ENCODE measurements at places on chromosomes 2 and 18. TPM values are rescaled to one million over a fixed set of nuclear protein-coding genes. Genes with fewer than 3 reads are reported as not detected.

Gene GTF2A1L
- not detected for total RNA-seq

Gene BCL2
- 0.49 TPM for total RNA-seq

Gene EPG5
- total RNA-seq, result 10.2 TPM

Gene CREG2
- 0.65 TPM for total RNA-seq

Gene WDR43
- total RNA-seq, result 110 TPM

Gene KIAA2012
- total RNA-seq, result not detected

Gene ZNF396
- total RNA-seq, result 0.65 TPM

Gene INHA
- not detected for total RNA-seq

Gene TET3
- total RNA-seq, result 2.6 TPM

Gene IL1R2
- total RNA-seq, result not detected

Gene ZDBF2
- 5.8 TPM for total RNA-seq

Gene ZNF24
- total RNA-seq, result 42.2 TPM

Gene POTEF
- total RNA-seq, result 0.25 TPM

Gene MYL12B
- total RNA-seq, result 924 TPM

Gene SERPINB11
- total RNA-seq, result not detected

Gene COLEC12
- 61.7 TPM for total RNA-seq

Gene CTAGE1
- not detected for total RNA-seq

Gene TMEM200C
- total RNA-seq, result not detected

Gene MAPK4
- total RNA-seq, result not detected

Gene DHX57
- total RNA-seq, result 26.4 TPM

Gene FAM124B
- total RNA-seq, result 64.1 TPM

Gene SPR
- total RNA-seq, result 32.9 TPM

Gene ARHGAP25
- 11.7 TPM for total RNA-seq

Gene VAMP5
- total RNA-seq, result 129 TPM

Gene USP40
- 35.7 TPM for total RNA-seq

Gene CDK15
- total RNA-seq, result not detected

Gene HAAO
- not detected for total RNA-seq

Gene GCG
- total RNA-seq, result not detected

Gene BCL11A
- 1.1 TPM for total RNA-seq

Gene SALL3
- not detected for total RNA-seq

Gene NT5DC4
- total RNA-seq, result not detected

Gene ERICH2
- not detected for total RNA-seq

Gene CLEC4F
- total RNA-seq, result 0.13 TPM

Gene NYAP2
- total RNA-seq, result not detected

Gene PAX8
- total RNA-seq, result 0.16 TPM

Gene UCN
- total RNA-seq, result 0.44 TPM

Gene TNFAIP6
- 0.13 TPM for total RNA-seq

Gene GAD1
- total RNA-seq, result 0.16 TPM

Gene SCYGR4
- not detected for total RNA-seq

Gene ACVR1C
- not detected for total RNA-seq

Gene SP140L
- total RNA-seq, result 4.9 TPM

Gene SLC1A4
- total RNA-seq, result 15.7 TPM

Gene MAP3K19
- not detected for total RNA-seq

Gene SNED1
- total RNA-seq, result 19.8 TPM

Gene CASP8
- 11.0 TPM for total RNA-seq

Gene NPPC
- total RNA-seq, result 0.16 TPM

Gene ERFE
- total RNA-seq, result 0.65 TPM
